ENCODE measurements at places on chromosomes 13 and 19.

- no peak for DNase-seq
These were observed 95.0 kb downstream of the CYSLTR2 start for GRCh38 chr13:48748681-48749080.

DNA sequence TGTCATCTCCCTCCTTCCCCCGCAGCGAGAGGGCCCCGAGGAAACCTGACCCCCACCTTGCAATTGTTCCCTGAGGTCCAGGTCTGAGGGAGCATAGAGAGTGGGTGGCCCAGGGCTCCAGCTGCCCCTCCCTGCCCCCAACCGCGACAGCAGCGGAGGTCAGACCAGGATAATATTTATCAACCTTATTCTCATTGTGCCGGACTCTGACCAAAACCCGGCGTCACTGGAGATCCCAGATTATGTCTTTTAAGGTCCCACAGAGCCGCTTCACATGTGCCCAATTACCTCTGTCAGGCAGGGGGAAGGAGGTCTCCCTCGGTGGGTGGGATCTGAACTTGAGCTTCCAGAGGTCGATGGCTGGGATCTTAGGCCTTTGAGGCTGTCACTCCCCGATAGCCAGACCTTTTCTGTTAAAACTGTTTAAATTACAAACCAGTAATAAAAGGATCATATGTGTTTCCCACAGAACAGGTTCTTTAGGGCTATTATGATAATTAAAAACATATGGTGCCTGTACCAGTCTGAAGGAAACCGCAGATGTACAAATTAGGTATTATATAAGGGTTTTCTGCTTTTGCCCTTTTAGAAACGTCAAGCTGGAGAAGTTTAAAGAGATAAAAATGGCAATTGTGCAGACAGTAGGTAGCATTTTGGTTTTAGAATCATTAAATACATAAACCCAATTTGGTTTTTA, 195.5 kb downstream of the ZNF536 start:
- no peak for DNase-seq

DNA sequence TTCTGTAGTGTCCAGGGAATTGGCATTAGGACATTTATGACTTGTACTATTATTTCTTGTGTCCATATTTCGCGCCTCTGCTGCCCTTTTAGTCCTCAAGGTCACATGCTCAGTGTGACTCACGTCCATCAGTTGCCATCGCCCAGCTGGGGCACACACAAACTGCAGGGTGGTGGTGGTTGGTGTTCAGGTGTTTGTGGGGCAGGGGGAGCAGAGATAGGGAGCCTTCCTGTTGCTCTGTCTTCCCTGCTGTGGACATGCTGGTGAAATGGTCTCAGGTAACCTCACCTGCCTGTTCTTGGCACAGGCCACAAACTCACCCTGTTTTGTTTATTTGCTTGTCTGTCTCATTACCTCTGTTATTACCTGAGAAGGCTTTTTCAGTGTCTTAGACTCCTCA, 22.4 kb downstream of the PRR12 start:
- DNase-seq: no peak

DNA sequence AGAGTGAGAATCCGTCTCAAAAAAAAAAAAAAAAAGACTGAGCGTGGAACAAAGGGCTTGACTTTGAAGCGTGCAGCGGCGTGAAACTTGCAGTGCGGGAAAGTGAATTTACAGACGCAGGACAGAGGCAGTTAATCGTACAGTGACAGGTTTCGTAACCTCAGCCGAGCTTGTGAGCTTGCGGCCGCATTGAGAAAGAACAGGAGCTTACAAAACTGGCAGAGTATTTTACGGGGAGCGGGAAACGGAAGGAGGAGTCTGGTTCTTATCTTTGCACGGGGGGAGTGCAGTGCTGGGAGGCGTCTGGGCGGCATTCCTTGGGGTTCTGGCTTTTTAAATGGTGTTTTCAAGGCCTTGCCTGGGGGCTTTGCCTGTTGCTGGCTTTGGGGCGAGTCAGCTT, 6.0 kb upstream of the BSG start:
- no peak for DNase-seq

- no peak for DNase-seq
These were observed 66.7 kb upstream of the MIR17HG start for GRCh38 chr13:91280801-91281200.

GRCh38 chr19:16605553-16605994, 22.4 kb downstream of the MED26 start:
- no peak for DNase-seq

DNA sequence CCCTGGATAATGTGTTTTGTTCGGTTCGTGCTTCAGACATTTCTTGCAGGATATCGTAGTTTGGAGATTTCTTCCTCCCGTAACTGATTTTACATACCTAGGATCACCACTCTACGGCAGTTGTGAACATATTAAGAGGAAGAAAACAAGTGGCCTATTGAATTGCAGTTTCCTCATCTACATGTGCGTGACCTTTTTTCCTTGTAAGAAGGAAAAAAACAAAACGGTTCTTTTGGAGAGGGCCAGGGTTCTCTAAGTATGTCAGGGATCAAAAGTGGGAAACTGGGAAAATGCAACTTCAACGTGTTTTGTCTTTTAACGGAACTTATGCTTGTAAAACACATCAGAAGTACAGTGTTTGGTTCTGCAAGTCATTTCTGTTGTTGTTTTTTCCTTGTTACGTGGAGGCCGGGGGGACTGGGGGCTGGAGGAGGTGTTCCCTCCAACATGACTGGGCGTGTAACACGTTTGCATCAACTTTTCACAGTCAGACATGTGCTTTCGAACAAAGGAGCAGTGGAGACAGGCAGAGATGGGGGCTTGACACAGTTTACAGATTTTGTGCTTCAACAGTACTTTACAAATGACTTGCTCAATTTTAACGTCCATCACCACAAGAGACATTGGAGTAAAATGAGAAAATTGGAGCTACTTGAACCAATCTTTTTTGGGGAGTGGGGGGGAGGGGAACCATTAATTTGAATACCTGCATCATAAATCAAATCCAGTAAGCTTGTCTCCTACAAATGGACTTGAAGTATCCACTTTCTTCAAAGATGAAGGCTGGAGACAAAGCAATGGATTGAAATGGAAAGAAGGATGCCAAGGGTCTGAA, 3.8 kb downstream of the ZC3H4 start:
- no peak for DNase-seq

DNA sequence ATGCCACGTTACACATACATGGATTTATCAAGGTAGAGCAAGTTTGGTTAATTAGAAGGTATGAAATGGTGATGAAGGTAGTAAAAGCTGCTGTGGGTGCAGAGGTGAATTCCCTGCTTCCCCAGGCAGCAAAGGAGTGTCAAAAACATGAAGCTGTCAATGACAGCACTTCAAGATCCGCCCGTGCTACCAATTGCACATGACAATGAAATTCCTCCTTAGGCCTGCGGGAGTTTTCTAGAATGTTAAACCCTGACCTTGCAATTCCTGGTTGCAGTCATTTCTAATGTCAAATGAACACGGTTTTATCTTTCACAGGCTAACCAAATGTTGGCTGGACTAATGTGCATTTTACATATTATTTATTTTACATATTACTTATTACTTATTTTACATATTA, 67.7 kb upstream of the LSM14A start:
- DNase-seq: no peak

DNA sequence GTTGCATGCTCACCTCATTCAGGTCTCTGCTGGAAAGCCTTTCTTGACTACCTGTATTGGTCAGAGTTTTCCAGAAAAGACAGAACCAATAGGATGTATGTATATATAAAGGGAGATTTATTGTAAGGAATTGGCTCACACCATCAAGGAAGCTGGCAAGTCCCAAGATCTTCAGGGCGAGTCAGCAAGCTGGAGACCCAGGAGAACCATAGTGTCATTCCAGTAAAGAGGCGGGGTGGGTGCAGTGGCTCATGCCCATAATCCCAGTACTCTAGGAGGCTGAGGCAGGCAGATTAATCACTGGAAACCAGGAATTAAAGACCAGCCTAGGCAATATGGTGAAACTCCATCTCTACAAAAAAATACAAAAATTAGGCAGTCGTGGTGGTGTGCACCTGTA, 30.4 kb upstream of the FARP1 start:
- no peak for DNase-seq

DNA sequence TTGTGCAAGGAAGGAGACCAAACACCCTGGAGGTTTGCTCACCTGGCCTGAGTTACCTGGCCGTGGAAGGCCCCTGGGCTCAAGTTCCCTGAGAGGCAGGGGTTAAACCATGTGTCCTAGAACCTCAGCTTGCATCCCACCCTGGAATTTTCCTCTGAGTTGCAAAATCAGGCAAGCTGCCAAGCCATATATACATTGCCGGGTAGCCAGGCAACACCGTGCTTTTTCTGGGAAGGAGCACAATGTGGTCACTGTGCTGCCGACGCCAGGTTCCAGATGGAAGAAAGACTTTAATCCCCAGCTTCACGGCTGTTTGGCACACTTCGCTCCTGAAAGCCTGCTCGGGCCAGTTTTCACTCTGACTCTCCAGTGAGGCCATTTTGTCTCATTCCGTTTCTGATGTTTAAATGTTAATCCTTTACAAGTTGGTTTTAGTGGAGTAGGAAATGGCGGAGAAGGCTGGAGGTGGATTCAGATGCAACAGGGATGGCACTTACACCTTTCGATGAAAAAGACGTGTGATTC, 60.1 kb upstream of the PEG3 start:
- DNase-seq: no peak

- DNase-seq: no peak
These were observed 105.1 kb downstream of the DNAJC15 start for GRCh38 chr13:43128504-43128961.

- no peak for DNase-seq
These were observed 558.8 kb upstream of the KLHL1 start for GRCh38 chr13:70666883-70667556.

GRCh38 chr19:9054765-9055164, 32.1 kb upstream of the OR1M1 start:
- no peak for DNase-seq

Measured in NCI-H345 (cell line).